ENCODE measurements at places on chromosomes 7 and 10.

GRCh38 chr7:115004121-115004520, 82.2 kb downstream of the MDFIC start:
- DNase-seq, result no peak

- DNase-seq, result no peak
Observed at GRCh38 chr10:126235979-126236851, 152.1 kb downstream of the ADAM12 start.

GRCh38 chr7:8249121-8249520, 12.8 kb downstream of the ICA1 start:
- DNase-seq, result no peak

DNA sequence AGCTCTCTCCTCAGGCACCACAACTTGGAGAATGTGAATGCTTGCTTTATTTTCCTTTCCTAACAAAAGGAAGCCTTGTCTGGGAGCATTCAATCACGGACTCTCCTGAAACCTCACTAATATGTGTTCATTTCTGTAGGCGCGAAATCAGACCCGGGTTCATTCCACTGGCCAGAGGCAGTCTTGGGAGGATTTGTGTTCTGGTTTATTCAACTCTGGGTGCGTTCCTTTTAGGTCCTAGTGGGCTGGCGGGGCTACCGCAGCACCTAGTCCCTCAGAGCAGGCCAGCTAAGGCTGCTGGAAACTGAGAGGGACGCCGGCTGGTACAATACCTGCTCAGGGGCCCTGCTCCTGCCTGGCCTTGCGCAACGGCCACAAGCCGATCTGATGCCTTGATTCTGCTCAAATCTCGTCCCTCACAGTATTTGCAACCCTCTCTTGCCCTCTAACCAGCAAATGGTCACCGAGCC, 7.5 kb downstream of the HOXA4 start:
- no peak for DNase-seq

DNA sequence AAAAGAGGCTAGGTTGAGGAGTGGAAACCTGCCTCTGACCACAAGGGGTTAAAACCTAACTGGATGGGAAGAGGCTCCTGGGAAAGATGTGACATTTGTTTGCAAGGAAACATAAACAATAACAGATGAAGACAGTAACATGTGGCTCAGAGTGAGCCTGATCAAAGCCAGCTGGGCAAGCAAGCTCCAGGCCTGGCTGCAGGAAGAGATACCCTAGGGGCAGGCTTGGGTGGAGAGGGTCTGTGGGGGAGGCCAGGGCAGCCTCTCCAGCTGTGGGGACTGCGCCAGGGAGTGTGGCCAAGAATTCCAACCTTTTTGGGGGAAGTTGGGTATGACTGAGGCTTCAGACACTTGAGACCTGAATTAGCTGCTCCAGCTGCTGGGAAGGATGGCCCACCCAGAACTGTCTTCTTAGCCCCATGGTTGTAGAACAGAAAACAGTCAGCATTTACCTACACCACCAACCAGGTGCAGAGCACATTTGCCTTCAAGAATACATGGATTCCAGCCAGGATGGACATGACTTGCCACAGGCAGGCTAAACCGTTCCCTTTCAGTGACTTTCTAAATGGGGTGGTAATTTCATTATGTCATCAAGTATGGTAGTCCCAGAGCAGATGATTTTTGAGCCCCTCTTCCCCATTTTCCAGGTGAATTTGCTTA, 10.4 kb upstream of the FAM170B start:
- DNase-seq, result no peak

DNA sequence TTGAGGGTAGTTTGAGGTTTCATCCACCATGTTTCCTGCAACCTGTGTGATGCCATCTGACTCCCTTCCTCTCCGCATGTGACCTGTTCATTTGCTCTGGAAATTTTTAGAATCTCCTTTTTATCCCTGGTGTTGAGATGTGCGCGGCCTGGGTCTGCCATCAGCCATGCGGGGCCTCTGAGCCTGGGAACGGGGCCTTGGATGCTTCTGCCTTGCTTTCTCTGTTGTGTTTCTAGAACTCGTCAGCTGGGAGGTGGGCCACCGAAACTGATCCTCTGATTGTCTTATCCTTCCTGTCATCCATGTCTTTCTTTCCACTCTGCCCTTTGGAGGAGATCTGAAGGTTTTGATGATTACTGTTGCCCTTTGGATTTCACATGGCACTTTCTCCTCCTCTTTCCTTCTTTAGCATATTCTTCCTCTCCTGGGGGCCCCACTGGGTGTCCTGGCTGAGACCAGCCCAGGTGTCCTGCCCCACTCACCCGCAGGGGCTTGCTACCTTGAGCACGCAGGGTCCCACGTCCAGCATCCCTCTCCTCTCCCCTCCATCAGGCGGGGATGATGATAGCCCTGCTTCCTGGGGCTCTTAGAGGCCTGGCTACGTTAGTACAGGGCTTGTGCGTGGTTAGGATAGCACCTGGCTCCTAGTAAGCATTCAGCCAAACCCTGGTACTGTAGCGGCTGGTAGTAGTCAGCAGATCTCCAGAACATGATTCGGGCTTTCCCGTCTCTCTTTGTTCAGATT, 29.9 kb downstream of the PPP2R2D start:
- DNase-seq, result no peak

DNA sequence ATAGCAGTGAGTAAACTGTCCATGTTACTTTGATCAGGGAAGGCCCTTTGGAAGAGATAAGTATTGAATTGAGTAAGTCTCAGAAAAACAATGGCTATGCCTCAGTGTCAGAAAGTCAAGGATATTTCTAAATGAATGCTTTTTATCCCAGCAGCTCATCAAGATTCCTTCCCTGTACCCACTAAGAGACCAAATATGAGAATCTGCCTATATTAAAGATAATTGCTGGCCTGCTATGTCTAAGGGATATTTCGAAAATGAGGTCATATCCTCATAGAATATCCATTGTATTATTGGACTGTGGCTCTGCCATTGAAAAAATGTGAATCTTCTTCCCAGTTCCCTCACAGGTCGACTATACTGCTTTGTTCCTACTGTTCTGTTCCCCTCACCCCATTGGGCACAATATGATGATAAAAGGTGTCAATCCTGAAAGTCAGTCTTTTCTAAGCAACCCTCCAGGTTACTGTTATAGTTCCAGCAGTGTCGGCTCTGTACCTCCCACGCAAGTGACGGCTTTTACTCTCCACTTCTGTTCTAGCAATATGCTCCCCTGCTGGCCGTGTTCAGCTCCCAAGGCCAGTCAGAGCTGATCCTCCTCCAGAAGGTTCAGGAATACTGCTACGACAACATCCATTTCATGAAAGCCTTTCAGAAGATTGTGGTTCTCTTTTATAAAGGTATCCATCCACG, 51.7 kb downstream of the BZW2 start:
- no peak for DNase-seq

DNA sequence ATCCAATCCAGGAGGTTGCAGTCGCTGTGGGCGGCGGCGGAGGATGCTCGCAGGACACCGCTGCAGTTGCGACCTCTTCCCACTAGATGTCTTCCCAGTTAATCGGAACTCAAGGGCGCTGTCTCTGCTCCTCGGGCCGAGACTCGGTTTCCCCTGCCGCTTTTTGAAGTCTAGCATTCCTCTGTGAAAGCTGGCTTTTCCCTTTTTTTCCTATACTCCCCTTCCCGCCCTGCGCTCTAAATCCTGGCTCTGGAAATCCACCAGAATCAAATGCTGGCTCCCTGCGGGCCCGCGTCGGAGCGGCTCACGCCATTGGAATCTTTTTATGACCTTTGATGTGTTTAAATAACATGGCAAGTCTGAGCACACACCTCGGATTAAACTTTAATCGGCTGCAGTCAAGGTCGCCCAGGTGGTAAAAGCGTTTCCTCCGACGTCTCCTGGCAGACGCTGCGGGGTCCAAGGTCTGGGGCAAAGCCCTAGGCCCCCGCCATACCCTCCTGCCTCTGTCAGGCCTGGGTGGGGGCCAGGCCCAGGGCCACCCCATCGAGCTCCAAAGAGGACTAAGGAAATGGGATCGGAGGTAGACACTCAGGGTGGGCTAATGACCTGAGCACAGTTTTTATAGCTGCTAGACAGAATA, 10.7 kb upstream of the HOXA13 start:
- peak; percentile 8 for DNase-seq

GRCh38 chr10:17209881-17210280, 8.4 kb upstream of the TRDMT1 start:
- no peak for DNase-seq

DNA sequence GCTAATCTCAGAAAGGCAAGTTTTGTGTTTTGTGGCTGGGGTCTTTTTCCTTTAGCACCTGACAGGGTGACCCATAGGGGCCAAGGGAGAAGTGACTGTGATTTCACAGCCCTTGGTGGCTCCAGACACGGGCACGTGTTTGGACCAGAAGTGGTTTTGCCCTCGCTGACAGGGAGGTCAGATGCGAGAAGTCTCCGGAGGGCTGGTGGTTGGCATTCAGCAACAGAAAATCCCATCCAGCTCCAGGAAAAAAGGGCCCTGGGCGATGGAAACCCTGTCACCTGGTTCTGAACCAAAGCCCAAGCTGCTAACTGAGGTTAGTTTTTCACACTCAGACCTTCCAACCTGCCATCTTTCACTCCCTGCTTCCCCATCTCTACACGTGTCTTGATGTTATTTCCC, 272.9 kb downstream of the TRIL start:
- DNase-seq, result no peak

DNA sequence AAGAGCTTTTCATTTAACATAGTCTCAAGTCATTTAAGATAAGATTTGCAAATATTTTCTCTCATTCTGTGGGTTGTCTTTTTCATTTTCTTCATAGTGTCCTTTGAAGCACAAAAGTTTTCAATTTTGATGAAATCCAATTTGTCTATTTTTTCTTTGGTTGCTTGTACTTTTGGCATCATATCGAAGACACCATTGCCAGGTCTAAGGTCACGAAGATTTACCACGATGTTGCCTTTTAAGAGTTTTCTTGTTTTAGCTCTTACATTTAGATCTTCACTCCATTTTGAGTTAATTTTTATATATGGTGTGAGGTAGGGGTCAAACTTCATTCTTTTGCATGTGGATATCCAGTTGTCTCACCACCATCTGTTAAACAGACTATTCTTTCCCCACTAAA, 34.7 kb downstream of the TMEM270 start:
- no peak for DNase-seq

DNA sequence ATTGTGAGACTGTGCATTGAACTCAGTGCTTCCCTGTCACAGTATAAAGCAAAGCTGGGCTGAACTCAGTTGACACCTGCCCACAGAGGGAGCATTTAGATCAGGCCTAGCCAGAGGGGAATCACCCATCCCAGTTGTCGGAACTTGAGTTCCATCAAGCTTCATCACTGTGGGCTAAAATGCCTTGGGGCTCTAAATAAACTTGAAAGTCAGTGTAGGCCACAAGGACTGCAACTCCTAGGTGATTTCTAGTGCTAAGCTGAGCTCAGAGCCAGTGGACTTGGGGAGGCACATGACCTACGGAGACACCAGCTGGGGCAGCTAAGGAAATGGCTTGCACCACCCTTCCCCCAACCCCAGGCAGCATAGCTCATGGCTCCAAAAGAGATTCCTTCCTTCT, 7.7 kb upstream of the ABCB4 start:
- no peak for DNase-seq

DNA sequence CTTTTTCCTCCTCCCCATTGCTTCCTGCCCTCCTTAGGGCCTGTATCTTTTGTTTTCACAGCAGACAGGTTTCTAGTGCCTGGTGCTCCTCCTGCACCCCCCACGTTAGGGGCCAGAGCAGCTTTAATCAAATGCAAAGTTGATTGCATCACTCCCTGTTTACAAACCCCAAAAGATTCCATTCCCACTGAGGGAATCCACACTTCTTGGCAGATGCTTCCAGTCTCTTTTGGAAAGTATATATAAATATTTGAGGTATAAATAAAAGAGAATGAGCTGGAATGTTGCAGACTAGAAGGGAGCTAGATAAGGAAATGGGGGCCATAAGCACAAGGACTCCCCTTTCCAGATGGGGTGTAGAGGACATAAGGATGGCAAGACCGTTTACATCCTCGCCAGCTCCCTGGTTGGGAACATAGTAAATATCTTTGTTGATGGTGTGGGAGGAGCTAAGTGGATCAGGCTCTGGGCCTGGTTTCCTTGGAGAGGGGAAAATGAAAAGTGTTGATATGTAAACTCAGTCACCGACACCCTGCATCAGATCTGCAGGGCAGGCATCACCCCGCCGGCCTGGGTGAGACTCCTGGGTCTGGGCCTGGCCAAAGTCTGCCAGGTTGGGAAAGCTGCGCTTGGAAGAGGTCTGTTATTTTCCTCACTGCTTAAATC, 6.2 kb downstream of the RARRES2 start:
- DNase-seq, result peak; percentile 83

GRCh38 chr10:60353519-60354258, 36.0 kb downstream of the ANK3 start:
- no peak for DNase-seq

- no peak for DNase-seq
Observed at GRCh38 chr7:130242198-130243014, 24.3 kb upstream of the CPA2 start.

GRCh38 chr10:109277456-109277855, 645.9 kb downstream of the XPNPEP1 start:
- no peak for DNase-seq

DNA sequence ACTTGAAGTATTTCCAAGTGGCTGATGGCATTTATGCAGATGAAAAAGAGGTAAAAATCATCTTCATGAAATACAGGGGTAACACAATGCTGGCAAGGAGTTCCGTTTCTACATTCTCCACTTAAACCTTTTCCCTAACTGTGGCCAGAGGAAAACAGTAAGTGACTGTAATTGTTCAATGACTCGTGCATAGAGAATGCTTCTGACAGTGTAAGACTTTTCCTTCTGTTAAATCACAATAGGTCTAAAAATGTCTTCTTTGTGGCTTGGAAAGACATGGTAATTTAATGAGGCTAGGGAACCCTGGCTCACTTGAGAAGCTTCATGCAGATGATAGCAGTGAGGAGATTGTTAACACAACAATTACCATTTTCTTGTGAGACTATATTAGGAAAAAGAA, 50.3 kb upstream of the RSU1 start:
- DNase-seq, result peak; percentile 90

DNA sequence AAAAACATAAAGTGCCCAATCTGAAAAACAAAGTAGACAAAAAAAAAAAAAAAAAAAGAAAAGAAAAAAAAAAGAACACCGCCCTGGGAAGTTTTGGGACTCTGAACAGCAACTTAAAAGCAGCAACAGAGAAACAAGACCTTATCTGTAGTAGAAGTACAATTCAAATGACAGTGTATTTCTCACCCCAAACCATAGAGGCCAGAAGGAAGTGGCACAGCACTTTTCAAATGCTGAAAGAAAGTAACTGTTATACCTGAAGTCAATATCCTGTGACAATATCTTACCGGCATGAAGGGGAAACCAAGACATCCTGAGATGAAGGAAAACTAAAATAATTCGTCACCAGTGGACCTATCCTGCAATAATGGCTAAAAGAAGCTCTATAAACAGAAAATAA, 112.1 kb downstream of the DNAJC1 start:
- no peak for DNase-seq

DNA sequence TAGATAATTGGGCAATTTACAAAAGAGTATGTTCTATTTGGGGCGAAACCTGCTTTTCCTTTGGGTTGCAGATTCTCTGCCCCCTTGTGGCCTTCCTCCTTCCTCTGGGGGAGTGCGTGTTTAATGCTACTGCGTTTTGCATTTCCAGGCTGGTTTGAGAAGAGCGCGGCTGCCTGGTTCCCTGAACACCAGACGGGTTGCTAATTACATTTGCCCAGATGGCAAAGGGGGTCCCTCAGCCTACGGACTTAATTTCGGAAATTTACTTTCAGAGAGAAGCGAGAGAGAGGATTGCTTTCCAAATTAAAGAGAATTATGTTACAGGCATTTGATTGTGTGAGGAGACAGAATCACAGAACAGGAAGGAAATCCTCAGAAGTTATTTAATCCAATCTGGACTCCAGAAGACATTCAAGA, 91.9 kb upstream of the JAZF1 start:
- DNase-seq, result peak; percentile 36
